ENCODE measurements at places on chromosomes 1 and 21.
A peak's percentile ranks its signal among the peaks of the same experiment; 100 is the strongest.

DNA sequence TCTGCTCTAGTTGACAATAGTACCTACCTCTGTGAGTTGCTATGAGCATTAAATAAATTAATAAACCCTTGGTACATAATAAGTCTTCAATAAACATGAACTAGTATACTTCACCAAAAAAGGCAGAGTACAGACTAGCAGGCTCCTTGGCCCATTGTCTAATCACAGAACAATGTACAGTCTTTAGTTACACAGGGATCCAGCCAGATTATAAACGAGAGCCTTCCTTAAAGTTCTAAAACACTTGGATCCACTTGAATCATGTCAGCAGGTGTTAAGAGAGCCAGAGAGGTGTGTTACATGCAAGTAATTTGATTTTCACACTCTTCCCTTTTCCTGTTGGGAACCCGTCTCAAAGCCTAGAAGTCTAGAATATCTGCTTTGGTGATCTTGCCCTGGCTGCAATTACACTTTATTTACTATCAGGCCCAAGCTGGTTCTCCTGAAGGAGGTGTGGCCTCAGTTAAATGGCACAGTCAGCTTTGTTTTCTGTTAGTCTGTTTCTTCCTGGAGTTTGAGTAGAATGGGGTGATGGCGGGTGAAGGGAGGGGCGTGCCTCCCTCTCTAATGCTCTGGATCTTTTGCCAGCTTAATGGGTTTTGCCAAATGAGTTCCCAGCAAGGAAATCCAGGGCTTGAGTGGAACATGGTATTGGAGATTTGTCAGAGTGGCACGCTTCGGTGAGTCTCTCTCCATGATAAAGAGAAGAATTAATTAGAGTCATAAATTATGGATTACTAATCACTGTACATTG, 570.9 kb upstream of the CAMK1G start:
- H3K27ac ChIP-seq = no peak overlapping the region
- peaks cover 7% of the 10 kb centered on the region for H3K36me3 ChIP-seq
- no peaks in the 10 kb centered on the region for H3K4me1 ChIP-seq
- H3K27me3 ChIP-seq = no peaks in the 10 kb centered on the region

DNA sequence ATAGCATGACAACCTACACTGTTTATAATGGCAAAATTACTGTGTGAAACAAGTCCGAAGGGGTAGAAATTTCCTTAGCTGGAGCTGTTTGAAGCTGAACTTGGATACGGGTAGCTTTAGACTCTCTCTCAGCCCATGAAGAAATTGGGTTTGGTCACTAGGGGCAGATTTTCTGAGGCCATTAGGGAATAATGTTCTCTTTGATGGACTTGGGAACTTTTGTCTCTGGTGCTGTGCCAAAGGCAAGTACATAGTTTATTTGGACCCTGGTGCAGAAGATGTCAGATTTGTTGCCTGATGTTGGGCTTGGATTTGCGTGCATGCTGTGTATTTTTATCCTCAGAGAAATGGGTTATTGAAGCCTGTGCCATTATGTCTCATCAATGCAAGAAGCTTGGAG, 109.6 kb downstream of the VPS13D start:
- DNase-seq = no peak
- H3K27me3 ChIP-seq = no peaks in the 10 kb centered on the region
- H3K4me3 ChIP-seq = no peak overlapping the region
- peaks cover 3% of the 10 kb centered on the region for H3K4me1 ChIP-seq

DNA sequence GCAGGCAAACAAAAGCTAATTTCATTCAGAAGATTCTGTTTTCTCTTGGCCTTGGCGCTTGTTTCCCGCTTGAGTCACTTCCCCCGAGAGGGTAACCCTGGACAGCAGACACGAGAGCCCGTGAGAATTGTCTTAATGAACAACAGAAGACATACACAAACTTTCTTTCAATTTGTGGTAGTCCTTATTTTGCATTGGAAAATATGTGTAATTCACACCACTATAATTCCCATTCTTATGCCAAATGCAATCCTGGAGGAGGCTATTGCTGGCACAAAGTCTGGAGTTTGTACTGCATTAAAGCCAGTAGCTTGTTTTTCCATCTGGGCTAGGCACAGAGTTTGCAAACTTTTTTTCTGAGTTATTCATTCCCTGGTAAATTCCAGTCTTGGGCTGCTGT, 109.8 kb upstream of the IVNS1ABP start:
- DNase-seq = no peak
- H3K36me3 ChIP-seq = no peaks in the 10 kb centered on the region
- no peak overlapping the region for H3K27ac ChIP-seq
- no peaks in the 10 kb centered on the region for H3K27me3 ChIP-seq
- no peaks in the 10 kb centered on the region for H3K4me1 ChIP-seq

GRCh38 chr1:17914131-17914530, 159.0 kb downstream of the ACTL8 start:
- H3K4me3 ChIP-seq = no peak overlapping the region
- H3K27me3 ChIP-seq = no peaks in the 10 kb centered on the region
- DNase-seq = peak; percentile 14
- H3K4me1 ChIP-seq = no peaks in the 10 kb centered on the region
- no peaks in the 10 kb centered on the region for H3K36me3 ChIP-seq
- no peak overlapping the region for H3K27ac ChIP-seq

DNA sequence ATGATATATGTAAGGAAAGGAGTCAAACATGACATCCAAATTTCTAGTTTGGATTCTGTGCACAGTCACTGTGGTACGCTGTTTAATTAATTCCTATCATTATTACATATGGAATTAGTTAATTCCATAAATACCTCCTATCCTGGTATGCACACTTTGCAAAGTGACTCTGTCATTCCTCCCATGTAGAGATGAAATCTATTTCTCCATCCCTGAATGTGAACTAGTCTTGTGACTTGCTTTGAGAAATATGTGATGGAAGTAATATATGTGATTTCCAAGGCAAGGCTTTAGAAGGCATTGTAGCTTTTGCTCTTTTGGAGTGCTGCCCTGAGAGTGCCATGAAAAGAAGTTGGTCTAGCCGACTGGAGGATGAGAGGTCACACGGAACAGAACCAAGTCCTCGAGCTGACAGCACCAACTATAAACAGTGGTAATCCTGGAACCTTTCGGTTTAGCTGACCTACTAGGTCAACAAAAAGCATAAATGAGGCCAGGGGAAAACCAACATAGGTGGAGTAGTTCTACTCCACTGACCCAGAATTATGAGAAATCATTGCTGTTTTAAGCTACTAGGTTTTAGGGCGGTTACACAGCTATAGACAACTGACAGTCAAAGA, 1.5 kb downstream of the SELENOF start:
- H3K36me3 ChIP-seq = peaks cover 22% of the 10 kb centered on the region
- H3K27me3 ChIP-seq = no peaks in the 10 kb centered on the region
- no peaks in the 10 kb centered on the region for H3K4me1 ChIP-seq
- no peak overlapping the region for H3K4me3 ChIP-seq
- no peak for DNase-seq

DNA sequence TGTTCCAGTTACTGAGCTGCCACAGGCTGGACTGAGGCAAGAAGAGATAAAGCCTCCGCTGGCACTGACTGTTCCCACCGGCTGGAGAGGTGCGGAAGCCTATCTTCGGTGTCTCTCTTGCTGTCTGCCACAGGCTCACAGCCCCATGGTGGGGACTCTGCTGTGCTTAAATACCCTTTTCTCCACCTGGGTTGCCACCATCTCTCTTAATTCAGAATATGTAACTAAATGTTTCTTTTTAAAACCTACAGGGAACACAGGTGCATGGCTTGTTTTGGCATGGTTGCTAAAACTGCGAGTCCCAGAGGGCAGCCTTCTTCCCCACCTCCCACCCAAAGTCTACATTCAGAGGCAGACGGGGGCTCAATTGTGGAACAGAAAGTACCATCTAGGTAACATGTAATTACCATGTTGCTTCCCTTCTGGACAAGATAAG, 8.1 kb upstream of the LBR start:
- no peak for DNase-seq
- peaks cover 4% of the 10 kb centered on the region for H3K36me3 ChIP-seq
- H3K27me3 ChIP-seq = no peaks in the 10 kb centered on the region
- H3K4me1 ChIP-seq = no peaks in the 10 kb centered on the region
- no peak overlapping the region for H3K27ac ChIP-seq
- no peak overlapping the region for H3K4me3 ChIP-seq

GRCh38 chr1:1319646-1319941, 4.9 kb downstream of the INTS11 start:
- H3K27me3 ChIP-seq = no peaks in the 10 kb centered on the region
- DNase-seq = no peak
- H3K27ac ChIP-seq = no peak overlapping the region
- H3K4me1 ChIP-seq = no peaks in the 10 kb centered on the region
- no peak overlapping the region for H3K4me3 ChIP-seq
- peaks cover 50% of the 10 kb centered on the region for H3K36me3 ChIP-seq

DNA sequence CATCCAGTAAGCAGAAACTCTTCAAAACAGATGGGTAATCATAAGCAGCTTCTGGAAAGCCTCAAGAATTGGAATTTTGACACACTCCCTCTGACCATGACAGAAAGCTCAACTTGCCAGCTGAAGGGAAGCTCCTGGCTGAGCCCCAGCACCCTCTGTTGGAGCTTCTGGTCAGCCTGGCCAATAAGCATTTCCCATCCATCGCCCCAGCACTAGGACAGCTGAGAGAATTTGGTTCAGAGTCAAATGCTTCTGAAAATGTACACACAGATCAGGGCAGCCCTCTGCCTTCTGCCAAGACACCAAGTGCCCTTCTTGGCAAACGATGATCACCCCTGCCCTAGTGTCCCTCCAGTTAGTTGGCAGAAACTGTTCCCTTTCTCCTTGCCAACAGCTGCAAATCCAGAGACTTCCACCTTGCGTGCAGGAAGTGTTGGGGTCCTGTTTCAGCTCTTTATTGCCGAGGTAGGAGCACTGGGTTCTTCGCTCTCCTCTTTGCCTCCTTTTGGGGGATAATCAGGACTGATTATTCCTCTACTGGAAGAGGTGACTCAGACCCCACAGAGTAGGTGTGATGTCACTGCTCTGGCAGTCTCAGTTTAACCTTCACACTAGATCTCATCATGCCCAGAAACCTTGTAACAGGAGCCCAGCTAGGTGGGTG, 11.9 kb downstream of the PIGV start:
- peaks cover 4% of the 10 kb centered on the region for H3K4me1 ChIP-seq
- no peak for DNase-seq
- H3K27me3 ChIP-seq = no peaks in the 10 kb centered on the region
- H3K36me3 ChIP-seq = peaks cover 9% of the 10 kb centered on the region
- no peak overlapping the region for H3K4me3 ChIP-seq
- H3K27ac ChIP-seq = no peak overlapping the region

- no peaks in the 10 kb centered on the region for H3K4me1 ChIP-seq
- H3K36me3 ChIP-seq = no peaks in the 10 kb centered on the region
- H3K4me3 ChIP-seq = no peak overlapping the region
- H3K27me3 ChIP-seq = no peaks in the 10 kb centered on the region
These were observed 55.1 kb downstream of the CD58 start for GRCh38 chr1:116515702-116516101.

- DNase-seq = no peak
- no peak overlapping the region for H3K4me3 ChIP-seq
- H3K4me1 ChIP-seq = peaks cover 2% of the 10 kb centered on the region
- no peaks in the 10 kb centered on the region for H3K27me3 ChIP-seq
- H3K27ac ChIP-seq = no peak overlapping the region
- H3K36me3 ChIP-seq = peaks cover 13% of the 10 kb centered on the region
These were observed 5.1 kb downstream of the AHCYL1 start for GRCh38 chr1:109989506-109990301.

DNA sequence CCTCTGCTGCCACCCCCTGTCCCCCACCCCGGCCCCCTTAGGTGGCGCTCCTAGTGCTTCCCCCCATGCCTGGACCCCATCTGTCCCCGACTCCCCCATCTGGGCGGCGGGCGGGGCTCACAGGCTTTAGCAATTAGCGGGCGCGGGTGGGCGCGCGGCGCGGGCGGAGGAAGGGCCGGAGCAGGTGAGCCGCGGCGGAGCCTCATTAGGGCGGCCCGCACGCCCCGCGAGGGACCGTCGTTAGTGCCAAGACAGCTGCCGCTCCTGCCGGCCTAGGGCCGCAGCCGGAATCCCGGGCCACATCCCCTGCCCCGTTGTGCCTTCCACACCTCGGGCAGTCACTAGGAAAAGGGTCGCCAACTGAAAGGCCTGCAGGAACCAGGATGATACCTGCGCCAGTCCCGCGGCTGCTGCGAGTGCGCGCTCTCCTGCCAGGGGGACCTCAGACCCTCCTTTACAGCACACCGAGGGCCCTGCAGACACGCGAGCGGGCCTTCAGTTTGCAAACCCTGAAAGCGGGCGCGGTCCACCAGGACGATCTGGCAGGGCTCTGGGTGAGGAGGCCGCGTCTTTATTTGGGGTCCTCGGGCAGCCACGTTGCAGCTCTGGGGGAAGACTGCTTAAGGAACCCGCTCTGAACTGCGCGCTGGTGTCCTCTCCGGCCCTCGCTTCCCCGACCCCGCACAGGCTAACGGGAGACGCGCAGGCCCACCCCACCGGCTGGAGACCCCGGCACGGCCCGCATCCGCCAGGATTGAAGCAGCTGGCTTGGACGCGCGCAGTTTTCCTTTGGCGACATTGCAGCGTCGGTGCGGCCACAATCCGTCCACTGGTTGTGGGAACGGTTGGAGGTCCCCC, 7.6 kb downstream of the OLIG2 start:
- peaks cover 72% of the 10 kb centered on the region for H3K27me3 ChIP-seq
- H3K27ac ChIP-seq = no peak overlapping the region
- peak overlapping the region; percentile 9 for H3K4me3 ChIP-seq
- no peaks in the 10 kb centered on the region for H3K36me3 ChIP-seq
- peaks cover 12% of the 10 kb centered on the region for H3K4me1 ChIP-seq
- DNase-seq = no peak

- no peak for DNase-seq
- H3K27ac ChIP-seq = no peak overlapping the region
- H3K4me1 ChIP-seq = no peaks in the 10 kb centered on the region
- no peaks in the 10 kb centered on the region for H3K36me3 ChIP-seq
- no peaks in the 10 kb centered on the region for H3K27me3 ChIP-seq
- H3K4me3 ChIP-seq = no peak overlapping the region
These were observed 25.2 kb downstream of the COA7 start for GRCh38 chr1:52672946-52673345.

DNA sequence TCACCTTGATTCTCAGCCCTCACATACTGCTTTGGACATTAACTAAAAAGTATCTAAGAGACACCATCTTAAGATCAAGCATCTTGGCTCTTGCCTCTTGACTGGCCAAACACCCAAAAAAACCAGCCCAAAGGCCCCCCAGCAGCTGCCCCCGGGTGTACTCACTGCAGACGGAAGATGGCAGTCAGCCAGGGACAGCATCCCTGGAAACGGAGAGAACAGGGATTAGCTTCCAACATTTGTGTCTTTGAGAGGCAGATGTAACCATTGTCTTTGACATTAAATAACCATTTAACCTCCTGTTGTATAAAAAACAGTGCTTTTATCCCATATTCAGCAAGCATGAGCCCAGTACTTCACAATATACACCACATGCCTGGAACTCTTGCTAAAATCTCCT, 11.3 kb downstream of the TMEM63A start:
- no peaks in the 10 kb centered on the region for H3K27me3 ChIP-seq
- H3K4me1 ChIP-seq = no peaks in the 10 kb centered on the region
- H3K4me3 ChIP-seq = no peak overlapping the region
- H3K36me3 ChIP-seq = peaks cover 88% of the 10 kb centered on the region
- no peak for DNase-seq

DNA sequence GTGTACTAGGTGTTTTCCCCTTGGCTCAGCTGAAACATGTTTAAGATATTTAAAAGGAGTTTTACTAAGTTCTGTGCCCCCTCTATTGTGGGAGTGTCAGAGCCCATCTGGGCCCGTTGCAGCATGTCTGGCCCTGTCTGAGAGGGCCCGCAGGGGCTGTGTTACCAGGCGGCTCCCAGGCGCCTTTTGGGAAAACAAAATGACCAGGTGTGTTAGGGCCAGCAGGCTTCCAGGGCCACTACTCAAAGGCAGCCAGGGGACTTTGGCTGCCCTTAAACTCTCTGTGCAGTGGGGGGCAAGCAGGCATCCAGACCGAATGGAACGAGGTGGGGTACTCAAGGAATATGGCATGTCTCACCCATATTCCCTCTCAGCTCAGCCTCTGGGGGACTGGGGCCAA, 111.7 kb downstream of the KCNN3 start:
- no peak overlapping the region for H3K4me3 ChIP-seq
- no peaks in the 10 kb centered on the region for H3K36me3 ChIP-seq
- H3K4me1 ChIP-seq = no peaks in the 10 kb centered on the region

All from H9 (cell line).